ENCODE measurements at places on chromosomes 7 and 10.

DNA sequence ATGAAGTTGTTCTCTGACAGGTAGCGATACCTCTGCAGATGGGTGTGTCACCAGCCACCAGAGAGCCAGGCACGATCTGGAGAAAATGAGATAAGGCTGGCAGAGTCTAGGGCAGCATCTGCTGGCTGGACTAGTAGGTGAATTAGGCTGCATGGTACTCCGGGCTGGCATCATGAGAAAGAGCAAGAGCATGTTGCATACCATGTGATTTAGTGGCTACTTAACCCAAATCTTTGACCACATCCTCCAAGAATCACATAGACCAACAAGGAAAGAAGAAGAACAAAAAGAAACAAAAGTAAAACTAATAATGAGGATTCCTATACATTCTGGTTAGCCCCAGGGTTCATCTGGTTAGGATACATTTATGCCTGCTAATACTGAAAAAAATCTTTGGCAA, 23.4 kb upstream of the FAM170B start:
- DNase-seq = no peak

DNA sequence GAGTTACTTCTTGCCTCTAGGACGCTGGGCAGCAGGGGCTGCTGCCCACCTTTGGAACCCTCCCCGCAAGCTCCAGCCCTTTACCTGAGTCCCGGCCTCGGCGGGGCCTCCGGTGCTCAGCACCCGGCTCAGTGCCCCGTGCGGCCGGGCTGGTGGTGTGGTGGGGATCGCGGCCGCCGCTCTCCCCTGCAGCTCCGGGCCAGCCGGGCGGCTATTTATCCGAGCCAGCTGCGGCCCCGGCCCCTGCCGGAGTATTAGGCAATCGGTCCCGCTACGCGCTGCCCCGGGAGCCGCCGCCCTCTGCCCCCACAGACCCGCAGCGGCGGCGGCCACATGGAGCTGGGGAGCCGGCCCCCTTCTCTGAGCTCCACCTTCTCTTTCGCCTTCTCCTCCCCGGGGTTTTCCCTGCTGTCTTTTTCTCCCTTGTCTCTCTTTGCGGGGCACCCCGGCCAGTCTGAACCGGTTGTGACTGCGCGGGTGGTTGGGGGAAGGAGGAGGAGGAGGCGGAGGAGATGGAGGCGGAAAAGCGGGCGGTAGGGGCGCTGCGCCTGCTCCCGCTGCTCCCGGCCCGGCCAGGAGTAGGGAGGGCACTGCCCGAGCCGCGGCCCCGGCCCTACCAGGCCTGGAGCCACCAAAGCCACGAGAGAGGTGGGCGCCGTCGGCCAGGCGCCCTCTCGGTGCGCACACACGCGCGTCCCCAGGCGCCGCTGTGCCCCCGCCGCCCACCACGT, at the start of gene SLC16A9:
Gene SLC16A9, minus strand, starts transcription at position 456 of the 731 bp plus-strand sequence. CDS start 25,559 bp downstream, outside the sequence.
- DNase-seq = peak; percentile 80

DNA sequence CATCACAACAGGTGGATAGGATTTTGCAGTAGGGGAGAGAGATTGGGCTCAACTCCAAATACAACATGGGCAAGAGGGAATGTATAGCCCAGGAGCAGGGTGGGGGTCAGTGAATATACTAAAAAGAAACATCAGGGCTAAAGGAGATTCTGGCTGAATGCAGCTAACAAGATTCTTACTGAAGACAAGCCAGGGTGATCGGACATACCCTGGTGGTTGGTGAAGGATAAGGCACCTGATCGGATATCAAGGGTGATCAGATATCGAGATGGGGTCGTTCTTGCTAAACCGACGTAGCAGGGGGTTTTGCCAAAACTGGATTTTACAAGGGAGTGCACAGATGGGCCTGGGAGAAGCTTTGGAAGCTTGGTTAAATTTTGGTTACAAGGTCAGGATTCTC, 34.4 kb downstream of the WIPF3 start:
- peak; percentile 41 for DNase-seq

DNA sequence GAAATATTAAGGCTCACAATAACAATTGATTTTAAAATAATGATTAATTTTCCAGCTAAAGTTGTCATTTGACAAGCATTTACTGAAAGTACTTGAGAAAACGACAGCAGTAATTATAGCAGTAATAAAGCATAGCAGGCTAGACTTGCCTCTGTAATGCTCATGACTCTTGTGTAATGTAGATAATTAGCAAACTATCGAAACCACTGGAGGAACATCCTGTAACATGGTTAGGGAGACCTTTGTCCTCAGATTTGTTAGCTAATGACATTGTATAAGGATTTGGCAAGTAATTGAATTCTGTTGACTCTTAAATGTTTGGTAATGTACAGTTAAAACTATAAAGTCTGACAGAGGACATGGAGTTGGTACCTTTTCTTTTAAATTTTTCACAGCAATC, 24.8 kb downstream of the ARL4A start:
- DNase-seq = no peak

DNA sequence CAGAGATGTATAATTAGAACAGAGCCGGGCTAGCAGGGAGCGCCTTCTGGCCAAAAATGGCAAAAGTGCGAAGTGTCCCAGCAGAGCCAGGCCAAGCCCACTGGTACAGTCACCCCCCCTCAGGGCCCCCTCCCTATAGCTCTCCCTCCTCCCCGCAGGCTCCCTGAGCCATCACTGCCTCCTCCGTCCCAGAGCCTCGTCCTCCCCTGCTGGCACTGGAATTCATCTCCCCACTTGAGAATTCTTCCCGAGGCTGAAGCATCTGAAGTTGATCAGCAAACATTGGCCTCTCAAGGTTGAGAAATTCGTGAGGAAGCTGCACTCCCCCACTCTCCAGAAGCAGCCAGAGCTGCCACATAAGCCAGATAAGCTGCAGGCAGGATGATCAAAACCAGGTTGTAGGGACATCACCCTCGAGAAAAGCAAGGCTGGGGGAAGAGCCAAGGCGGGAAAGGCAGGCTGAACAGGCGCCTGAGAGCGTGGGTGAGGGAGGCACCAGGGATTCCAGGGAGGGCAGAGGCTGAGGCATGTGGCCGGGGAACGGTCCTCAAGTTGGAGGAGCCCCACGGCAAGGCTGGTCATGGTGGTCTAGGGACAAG, 23.4 kb downstream of the CAMK2G start:
- no peak for DNase-seq

GRCh38 chr10:672203-672602, 17.3 kb downstream of the DIP2C start:
- no peak for DNase-seq

DNA sequence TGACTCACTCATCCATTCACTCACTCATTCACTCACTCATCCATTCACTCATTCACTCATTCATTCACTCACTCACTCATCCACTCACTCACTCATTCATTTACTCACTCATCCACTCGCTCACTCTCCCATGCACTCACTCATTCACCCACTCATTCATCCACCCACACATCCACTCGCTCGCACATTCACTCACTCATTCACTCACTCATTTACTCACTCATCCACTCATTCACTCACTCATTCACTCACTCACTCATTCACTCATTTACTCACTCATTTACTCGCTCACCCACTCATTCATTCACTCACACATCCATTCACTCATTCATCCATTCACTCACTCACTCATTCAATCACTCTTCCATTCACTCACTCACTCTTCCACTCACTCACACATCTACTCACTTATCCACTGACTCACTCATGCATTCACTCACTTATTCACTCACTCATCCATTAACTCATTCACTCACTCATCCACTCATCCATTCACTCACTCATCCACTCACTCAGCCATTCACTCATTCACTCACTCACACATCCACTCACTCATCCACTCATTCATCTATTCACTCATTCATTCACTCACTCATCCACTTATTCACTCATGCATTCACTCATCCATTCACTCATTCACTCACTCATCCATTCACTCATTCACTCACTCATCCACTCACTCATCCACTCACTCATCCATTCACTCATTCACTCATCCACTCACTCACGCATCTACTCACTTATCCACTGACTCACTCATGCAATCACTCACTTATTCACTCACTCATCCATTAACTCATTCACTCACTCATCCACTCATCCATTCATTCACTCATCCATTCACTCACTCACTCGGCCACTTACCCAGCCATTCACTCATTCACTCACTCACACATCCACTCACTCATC, 74.0 kb downstream of the CARD11 start:
- DNase-seq = no peak

DNA sequence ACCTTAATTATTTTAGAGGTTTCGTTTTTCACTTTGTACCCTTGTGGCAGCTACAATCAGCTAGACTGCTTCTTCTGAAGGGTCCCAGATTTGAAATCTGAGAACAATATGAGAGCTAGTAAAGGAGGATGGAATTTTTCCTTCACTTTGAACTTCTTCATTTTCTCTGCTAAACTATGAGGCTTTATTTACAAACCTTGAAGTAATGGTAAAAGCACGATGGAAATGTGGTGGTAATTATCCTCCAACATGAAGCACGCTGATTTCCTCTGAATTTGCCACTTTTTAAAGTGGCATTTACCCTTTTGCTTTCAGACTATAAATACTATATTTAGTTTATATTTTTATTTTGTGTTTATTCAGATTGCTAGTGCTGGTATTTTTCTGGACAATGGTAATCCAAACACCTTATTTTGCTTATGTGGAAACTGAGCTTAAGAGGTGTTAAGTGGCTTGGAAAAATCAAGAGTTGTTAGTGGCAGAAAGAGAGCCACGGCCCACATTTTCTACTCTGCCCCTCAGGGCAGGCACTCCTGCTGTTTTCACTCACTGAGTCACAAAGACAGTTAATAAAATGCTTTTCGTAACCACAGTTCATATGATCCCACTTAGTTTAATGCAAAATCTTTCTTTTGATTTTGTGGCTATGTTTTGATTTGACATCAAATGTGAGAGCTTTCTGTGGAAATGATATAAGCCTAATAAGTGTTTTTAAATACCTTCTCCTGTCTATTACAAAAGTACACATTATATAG, 2.7 kb downstream of the SSMEM1 start:
- no peak for DNase-seq

- no peak for DNase-seq
Measured at GRCh38 chr10:111493024-111493625, 416.3 kb downstream of the ADRA2A start.

- no peak for DNase-seq
Measured at GRCh38 chr7:111059833-111060232, 31.1 kb upstream of the LRRN3 start.

DNA sequence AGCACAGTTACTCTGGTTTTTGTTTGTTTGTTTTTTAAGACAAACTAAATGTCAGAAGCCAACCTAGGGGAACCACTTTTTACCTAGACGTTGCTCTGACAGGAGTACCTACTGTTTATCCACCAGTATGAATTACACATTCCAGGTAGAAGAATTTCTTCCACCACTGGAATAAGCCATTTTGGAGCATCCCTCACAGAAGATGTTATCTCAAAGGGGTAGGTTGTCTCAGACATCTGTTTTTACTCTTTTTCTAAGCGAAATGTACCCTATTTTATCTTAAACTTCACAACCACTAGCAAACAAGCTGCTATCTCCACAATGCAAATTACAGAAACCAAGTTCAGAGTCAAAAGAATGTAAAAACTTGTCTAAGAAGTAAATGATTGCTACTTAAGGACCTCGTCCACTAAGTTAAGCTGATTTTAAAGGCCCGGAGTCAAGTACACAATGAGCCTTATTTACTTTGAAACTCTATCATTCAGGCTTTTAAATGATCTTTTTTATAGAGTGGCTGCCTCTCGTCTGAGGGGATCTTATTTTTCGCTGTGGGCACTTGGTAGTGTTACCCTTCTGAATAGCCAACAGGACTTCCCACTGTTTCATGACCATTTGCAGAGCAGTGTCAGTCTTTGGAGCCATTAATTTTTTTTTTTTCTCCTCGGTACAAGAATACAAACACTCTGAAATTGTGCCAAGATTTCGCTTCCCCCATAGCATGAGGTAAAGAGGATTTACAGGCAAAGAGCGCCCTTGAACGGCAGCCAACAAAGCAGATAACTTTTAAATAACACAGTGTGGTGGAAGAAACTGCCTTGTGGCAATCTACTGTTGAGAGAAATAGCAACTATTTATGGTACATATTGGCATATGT, 15.7 kb upstream of the ARMC3 start:
- peak; percentile 78 for DNase-seq

- peak; percentile 75 for DNase-seq
Measured at GRCh38 chr7:131608116-131608500, 51.7 kb upstream of the PODXL start.

DNA sequence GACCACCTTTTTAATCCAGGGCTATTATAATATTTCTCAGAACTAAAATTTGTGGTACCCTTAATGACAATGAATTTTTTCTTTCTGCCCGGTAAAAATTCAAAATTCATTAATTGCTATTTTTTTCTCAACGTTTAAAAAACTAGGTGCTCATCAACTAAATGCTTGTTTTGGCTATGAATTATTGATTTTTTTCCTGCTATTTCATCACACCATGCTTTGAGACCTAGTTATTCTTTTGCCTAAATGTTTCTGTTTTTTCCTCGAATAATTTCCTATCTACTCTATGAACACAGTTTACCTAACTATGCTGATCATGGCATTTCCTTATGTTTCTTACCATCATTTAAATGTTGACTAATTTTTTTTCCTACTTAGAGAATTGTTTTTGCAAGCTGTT, 5.6 kb upstream of the CD36 start:
- no peak for DNase-seq

DNA sequence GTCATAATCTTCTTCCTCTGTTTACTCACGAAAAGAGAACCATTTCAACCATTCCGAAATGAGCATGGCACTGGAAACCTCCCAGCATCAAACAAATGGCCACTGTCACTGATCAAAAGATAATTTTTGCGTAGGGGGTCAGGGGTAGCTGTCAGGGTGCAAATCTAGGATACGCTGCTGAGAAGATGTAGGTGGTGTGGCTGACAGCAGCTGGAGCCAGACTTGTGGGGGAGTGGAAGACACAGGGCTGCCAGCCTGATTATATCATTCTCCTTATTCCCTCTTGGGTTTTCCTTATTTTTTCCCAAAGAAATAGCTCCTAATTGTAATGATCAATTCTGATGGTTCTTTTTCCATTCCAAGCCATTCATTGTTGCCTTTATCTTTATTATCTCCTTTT, 266.1 kb downstream of the SORCS1 start:
- DNase-seq = no peak

- no peak for DNase-seq
Measured at GRCh38 chr7:81761031-81761430, 8.8 kb downstream of the HGF start.

DNA sequence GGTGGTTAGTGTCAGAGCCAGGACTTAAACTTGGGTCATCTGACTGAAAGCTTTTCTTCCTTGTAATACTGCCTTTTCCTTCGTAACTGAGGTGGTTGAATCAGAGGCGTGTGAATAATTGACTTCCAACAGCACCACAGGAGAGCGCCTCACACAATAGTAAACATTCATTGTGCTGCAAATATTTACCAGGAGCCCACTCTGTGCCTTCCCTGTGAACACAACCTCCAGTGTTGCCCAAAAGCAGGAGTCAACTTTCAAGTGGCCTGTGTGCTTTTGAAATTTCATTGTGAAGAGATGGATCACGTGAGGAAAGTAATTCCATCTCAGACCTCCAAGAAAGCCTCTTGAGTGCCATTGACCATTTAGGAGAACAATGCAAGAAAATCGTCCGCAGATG, 60.2 kb downstream of the ADRA2A start:
- no peak for DNase-seq

- DNase-seq = no peak
Measured at GRCh38 chr10:103758294-103758681, 97.1 kb downstream of the SH3PXD2A start.
